ENCODE measurements at places on chromosomes 3 and 15.

GRCh38 chr3:103992469-103992868 is 1374.2 kb upstream of the ALCAM start:
- DNase-seq, result no peak

DNA sequence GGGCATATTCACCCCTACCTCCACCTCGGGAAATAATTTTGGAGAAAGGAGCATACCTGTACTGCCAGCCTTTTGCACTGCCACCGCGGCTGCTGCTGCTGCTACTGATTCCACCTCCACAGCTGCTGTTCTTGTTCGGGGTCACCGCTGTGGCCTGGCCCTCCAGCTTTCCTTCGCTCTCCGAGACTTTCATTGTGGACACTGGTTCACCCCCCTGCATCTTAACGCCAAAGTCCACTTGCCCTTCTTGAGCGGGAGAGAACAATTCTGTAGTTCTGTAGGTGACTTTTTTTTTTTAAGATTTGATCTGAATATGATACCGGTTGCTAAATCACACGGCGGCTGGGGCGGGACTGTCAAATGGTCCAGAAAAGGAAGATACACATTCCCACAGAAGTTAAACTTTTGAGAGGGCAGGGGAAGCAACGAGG is 701 bp downstream of the OSBPL11 start:
- DNase-seq, result peak; percentile 6

DNA sequence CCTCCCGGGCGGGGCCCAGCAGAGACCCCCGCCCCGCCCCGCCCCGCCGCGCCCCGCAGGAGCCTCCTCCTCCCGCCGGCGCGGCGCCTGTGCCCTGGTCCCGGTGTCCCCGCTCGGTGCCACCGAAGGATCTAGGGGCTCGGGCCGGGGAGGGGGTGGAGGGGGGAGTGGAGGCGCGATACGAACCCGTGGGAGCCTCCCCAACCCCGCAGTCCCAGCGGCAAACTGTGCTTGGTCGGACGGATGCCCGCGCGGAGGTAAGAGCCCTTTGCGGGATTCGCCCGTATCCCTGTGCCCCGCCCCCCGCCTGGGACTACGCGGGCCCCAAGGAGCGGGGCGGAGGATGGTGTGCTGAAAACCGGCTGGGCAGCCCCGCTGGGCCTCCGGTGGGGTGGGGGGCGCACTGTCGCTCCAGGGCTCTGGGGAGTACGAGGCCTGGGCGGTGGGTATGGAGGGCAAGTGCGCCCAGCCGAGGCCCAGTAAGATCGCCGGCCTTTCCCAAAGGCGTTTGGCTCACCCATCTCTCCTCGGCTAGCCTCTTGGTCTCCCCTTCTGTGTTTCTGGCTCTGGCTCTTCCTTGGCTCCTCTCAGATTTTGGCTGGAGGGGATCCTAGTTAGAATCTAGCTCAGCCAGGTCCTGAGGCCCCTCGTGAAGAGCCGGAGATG is 65.6 kb upstream of the POLG start:
- DNase-seq, result no peak

DNA sequence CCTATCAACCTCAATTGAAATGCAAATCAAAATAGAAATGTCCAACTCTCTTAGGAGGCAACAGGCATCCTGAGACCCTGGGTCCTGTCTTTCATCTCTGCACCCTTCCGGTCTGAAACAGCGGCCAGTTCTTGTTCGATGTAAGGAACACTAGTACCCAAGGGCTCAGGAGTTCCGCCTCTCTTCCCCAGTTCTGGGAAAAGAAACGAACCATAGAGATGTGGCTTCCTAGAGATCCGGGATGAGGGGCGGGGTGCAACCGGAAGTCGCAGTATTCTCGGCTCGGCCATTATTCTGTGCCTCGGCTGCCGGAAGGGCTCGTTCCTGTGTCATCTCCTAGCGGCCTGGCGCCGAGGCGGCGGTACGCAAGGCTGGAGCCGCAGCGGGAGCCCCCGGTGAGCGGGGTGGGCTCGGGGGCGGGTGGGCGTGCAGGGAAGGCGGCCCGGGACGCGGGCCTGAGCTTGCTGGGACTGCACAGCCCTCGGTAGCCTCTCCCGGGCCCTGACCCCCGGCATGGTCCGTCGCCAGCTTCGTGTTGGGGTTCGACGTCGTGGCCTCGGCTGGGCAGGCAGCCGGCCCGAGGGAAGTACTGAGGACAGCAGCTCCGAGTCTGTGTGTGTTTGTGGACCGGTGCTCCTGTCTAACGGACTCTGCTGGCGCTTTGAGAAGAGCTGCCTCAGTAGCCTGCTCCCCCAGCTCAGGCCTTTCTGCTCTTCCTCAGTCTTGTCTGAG is at the start of gene ZNF197:
TSS of gene ZNF197 (plus strand) at position 288 of the 732 bp plus-strand sequence. CDS start 4,119 bp downstream, outside the sequence.
- DNase-seq, result peak; percentile 57

DNA sequence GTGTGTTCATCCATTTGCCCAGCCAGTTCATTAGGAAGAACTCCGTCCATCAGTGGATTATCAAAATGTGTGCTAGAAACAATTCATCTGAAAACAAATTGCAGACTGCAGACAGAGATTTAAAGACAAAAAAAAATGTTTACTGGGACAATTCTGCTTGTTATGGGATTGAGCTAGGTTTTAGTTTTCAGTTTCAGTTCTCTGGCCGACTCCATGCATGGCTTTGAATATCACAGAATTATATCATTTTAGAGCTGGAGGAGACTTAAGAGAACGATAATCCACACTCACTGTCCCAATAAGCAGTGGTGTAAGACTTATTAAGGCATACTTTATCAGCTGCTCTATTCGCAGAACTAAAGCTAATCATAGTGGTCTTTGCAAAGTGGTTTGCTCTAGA is 51.1 kb downstream of the TFG start:
- DNase-seq, result no peak

- DNase-seq, result no peak
These were observed 20.8 kb downstream of the COL6A6 start for GRCh38 chr3:130537673-130538304.

GRCh38 chr3:62228467-62228866 is 144.9 kb downstream of the FEZF2 start:
- DNase-seq, result no peak

DNA sequence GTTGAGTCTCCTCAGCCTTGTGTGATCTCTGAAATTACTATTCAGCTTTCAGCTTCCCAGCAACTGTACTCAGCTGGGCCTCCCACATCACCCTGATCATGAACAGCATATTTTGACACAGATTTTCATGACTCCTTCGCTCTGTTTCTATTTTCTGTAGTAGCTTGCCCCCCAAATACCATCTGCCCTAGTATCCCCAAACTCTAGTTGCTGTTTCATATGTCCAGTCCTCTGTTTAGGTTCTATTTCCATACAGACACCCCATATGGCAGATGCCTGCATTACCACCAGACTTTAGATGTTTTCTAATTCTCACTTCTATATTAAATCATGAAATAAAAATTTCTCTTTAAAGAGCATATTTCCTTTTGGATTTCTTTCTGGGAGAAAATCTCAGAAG is 217.2 kb upstream of the ARPP21 start:
- no peak for DNase-seq

DNA sequence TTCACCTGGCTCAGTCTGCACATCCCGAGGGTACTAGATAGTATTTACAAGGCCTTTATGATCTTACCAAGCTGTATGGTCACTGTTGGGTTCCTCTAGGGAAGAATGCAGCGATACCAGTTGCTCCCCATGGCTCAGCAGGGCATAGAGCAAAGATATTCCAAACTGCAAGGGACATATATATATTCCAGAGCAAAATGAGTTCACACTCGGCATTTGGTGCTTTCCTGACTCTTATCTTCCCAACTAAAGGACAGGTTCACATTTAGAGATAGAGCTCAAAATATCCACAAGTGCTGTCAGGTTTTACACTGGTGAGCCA is 3.5 kb upstream of the SPG11 start:
- DNase-seq, result no peak

DNA sequence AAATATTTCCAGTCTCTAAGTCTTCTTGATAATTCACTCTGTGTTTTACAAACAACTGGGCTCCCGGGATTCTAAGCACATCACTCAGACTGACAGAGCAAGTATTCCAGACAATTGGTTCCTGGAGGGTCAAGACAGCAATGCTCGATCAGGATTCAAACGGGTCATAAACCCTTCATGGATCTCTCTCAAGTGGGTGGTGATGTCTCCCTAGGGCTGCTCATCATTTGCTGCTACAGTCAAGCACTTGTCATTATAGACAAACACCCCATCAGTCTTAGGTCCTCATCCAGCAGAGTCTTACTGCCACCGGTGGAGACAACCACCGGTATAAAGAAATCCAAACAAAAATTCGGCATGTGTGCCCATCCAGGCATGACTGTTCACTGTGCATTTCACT is 921.1 kb downstream of the FHIT start:
- DNase-seq, result no peak

- DNase-seq, result no peak
These were observed 114.3 kb downstream of the EEFSEC start for GRCh38 chr3:128267541-128267940.

DNA sequence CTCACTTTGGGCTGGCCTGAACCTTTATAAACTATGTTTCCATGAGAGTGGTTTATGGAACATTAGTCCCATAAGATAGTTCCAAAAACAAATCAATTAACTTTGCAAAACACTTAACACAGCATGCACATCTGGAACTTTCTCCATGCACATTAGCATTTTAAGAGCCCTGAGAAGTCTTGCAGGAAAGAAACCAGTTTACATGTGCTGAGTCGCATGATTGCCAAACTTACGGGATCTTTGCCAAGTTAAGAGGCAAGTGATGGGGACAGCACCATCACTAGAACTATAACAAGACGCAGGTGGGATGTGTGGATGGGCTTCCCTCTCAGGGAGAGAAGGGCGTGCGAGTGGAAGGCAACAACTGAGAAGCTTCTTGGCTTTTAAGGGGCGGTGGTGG is 20.7 kb downstream of the ADAMTS9 start:
- no peak for DNase-seq

DNA sequence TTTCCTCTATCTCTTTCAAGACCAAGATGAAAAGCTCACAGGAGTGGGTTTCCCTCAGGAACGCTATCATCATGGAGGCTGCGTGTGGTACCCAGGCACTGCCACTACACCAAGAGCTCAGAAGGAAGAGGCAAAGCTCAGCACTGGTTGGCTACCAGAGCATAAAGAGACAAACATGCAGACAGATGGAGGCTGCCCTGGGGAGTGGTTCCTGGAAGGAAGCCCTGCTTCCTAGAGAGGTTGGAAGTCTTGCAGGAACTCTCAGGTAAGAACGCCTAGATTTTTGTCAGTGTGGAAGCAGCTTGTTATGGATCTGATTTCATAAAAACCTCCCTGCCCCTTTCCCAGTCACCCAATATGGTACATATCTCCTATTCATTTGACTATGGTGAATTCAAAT is 49.9 kb upstream of the ADCY5 start:
- no peak for DNase-seq

- no peak for DNase-seq
These were observed 716.5 kb upstream of the GOLIM4 start for GRCh38 chr3:168812234-168812633.

DNA sequence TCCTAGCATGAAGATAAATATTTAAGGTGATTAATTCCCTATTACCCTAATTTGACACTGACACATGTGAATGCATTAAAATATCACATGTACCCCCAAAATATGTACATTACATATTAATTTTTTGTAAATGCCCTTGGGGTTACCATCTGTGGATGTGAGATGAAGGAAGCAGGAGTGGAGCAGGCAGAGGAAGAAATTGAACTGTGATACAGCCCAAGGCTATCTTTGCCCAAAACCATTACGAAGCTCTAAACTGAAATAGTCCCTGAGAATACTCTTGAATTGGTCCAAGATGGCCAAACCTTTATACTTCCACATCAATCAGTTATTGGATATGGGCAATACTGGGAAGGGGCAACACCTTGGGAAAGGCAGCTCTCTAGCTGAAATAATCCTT is 105.0 kb downstream of the CLASP2 start:
- no peak for DNase-seq

DNA sequence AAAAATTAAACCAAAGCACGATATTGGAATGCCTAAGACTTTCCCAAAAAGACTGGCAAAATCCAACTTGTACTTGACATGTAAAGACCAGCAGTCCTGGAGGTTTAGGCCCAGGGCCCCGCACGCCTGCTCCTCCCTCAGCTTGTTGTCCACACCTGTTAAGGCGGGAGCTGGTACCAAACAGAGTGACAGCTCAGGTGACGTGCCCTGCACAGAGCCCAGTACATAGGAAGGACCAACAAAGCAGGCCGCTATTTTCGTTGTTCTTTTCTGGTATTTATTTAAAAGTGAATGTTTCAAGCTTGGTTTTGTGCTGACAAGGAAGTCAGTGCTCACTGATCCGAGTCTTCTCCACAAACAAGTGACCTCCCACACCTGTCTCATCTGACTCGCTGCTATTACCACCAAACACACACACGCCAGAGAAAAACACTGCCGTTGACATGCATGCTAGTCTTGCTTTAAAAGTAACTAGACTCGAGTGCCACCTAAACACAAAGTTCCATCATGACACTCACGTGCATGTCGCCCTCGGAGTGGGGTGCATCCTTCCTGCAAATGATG is 50.2 kb downstream of the HERC2 start:
- no peak for DNase-seq

DNA sequence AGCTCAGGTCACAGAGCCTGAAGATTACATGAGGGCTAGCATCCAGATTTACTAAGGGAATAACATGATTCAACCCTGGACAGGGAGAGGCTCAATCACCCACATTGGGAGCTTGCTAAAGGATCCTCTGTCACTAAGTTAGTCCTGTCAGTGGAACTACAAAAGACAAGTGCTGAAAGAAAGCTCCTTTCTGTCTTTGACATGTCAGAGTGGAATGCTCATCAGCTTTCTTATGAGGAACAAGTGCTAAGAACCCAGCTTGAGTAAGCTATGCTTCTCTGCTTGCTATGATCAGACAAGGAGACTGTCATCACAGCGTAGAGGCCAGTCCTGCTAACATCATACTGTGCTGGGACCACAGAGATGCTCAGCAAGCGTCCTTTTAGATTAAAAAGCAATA is 74.5 kb downstream of the MB21D2 start:
- DNase-seq, result no peak

- DNase-seq, result no peak
These were observed 51.2 kb downstream of the KCNAB1 start for GRCh38 chr3:156171281-156172267.

- no peak for DNase-seq
These were observed 4.4 kb upstream of the ZNF609 start for GRCh38 chr15:64455961-64456371.

DNA sequence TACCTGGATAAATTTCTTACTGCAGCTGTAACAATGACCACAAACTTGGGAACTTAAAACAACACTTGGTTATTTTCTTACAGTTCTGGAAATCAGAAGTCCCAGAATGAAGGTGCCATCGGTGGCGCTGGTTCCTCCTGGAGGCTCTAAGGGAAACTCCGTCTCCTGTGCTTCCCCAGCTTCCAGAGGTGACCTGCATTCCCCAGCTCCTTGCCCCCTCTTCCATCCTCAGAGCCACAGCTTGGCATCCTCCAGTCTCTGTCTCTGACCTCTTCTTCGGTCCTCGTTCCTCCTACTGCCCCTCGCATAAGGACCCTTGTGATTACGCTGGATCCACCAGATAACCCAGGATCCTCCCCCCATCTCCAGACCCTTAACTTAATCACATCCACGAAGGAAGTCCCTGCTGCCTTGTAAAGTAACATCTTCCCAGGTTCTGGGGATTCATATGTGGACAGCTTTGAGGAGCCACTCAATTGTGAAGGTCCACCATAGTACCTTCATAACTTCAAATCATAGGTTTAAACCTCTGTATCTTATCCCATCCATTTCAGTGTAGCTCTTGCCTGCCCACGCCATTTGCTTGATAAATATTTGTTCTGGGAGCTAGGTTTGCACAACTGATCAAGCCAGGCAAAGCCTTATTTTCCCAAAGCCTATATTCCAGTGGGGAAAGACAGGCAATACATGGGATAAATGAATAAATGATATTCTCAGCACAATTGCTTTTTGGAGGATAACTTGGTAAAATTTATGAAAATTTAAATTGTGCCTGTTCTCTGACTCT is 34.8 kb downstream of the KLF15 start:
- no peak for DNase-seq

- DNase-seq, result no peak
These were observed 1152.4 kb upstream of the ALCAM start for GRCh38 chr3:104214277-104214676.

Data from CD4-positive, alpha-beta T cell treated with Interleukin-10 for 1 hour (primary cell).